ENCODE measurements at places on chromosomes 16 and 17. TPM values are rescaled to one million over a fixed set of nuclear protein-coding genes. Genes with fewer than 3 reads are reported as not detected.

DNA sequence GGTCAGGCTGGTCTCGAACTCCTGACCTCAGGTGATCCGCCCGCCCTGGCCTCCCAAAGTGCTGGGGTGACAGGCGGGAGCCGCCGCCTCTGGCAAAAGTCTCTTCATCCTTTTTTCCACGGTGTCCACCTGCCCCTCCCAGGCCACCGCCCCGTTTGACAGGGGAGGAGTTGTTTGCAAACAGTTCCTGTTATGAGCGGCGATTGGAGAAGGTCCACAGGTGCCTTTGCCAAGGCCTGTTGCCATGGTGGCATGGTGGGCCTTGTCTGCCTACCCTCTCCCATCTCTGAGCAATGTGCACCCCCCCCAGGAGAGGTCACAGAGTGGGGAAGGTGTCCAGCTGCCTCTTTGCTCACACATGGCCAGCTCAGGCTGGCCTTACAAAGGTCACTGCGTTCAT lies 16.0 kb upstream of the RAP1GAP2 start:
- no peak for DNase-seq

- peak; percentile 51 for DNase-seq
Observed at GRCh38 chr17:17236295-17237025, 508 bp downstream of the FLCN start.

HBM gene
- 1.5 TPM for total RNA-seq

HBA2 gene
- 2,679 TPM for total RNA-seq

MED1 gene
- total RNA-seq: 27.1 TPM

CD300H gene
- not detected for total RNA-seq

CLEC3A gene
- not detected for total RNA-seq

NT5M gene
- 3.0 TPM for total RNA-seq

CYB5B gene
- 59.3 TPM for total RNA-seq

DNA sequence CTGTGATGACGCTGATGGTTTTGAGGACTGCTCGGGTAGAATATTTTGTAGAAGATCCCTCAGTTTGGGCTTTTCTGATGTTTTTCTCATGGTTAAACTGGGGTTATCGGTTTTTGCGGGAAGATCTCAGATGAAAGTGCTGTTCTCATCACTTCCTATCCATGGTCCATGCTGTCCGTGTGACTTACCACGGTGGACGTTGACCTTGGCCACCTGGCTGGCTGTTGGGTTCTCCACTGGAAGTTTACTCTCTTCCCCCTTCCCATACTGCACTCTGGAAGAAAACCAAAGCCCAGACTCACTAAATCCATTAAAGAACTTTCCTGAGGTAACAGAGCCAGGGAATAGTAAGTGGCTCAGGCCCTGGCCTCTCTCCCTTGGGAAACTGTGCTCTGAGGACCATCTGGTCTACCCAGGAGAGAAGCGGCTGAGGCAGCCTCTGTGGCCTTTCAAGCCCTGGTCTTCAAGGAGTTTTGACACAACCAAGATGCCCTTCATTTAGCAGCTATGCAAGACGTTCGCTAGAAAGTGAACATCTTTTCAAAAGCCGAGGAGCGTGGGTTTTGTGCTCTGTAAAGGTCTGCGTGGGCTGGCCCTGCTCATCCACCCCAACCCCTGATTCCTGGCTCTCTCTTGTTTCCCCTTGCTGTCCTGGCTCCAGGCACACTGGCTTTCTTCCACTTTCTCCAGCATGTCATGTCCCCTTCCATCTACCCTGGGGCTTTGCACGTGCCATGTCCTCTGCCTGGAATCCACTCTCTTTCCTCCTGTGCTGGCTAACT lies 43.1 kb downstream of the IRF8 start:
- DNase-seq: no peak

DNA sequence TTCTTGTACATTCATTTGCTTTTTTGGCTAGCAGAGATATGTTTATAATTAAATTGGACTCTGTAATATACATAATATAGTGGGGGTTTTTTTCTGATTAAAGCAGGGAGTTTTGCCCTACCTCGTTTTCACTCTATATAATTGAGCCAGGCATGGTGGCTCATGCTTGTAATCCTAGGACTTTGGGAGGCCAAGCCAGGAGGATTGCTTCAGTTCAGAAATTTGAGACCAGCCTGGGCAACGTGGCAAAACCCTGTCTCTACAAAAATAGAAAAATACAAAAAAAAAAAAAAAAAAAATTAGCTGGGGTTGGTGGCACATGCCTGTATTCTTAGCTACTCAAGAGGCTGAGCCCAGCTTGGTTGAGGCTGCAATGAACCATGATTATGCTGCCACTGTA lies 42.2 kb downstream of the PAFAH1B1 start:
- DNase-seq: no peak

- DNase-seq: peak; percentile 58
Observed at GRCh38 chr16:87409153-87409552, 17.0 kb downstream of the MAP1LC3B start.

GRCh38 chr17:34369571-34369970 lies 6.5 kb upstream of the CCL1 start:
- DNase-seq: peak; percentile 67

- no peak for DNase-seq
Observed at GRCh38 chr17:7042501-7043181, 1.3 kb downstream of the SLC16A11 start.
